ENCODE measurements at places on chromosomes 2 and 18.

GRCh38 chr2:170218931-170219330 lies 41.0 kb downstream of the MYO3B start:
- no peak for DNase-seq

- no peak for DNase-seq
These were observed 11.4 kb upstream of the TMEM18 start for GRCh38 chr2:688504-689076.

- DNase-seq = peak; percentile 62
These were observed 1.1 kb downstream of the CASP8 start for GRCh38 chr2:201261471-201261870.

DNA sequence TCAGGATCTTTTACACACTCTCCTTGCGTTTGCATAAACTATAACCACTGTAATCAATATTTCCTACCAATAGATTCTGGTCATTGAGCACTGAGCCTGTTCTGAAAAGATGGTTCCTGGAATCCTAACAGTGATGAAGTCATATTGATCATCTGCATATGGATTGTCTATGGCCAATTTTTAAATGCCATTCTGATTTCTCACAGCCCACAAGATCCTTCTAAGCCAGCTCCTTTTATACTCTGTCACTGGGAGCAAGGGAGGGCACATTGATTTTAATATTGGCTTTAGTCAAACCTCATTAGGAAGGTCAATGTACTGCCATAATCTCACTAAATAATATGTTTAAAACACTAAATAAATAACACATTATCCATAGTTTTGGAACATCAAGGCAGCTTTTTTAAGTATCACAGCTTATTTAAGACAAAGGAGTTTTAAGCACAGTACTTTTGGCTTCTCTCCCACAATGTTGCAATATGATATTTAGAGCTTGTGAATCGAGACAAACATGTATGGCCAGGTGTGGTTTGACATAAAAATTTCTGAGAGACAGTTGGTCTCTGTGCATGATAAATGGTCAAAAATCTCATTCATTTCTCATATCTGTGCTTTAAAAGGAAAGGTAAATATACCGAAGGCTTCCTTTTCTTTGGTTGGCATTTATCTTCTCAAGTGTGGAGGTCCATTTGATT lies 267.3 kb downstream of the MTX2 start:
- DNase-seq = no peak

DNA sequence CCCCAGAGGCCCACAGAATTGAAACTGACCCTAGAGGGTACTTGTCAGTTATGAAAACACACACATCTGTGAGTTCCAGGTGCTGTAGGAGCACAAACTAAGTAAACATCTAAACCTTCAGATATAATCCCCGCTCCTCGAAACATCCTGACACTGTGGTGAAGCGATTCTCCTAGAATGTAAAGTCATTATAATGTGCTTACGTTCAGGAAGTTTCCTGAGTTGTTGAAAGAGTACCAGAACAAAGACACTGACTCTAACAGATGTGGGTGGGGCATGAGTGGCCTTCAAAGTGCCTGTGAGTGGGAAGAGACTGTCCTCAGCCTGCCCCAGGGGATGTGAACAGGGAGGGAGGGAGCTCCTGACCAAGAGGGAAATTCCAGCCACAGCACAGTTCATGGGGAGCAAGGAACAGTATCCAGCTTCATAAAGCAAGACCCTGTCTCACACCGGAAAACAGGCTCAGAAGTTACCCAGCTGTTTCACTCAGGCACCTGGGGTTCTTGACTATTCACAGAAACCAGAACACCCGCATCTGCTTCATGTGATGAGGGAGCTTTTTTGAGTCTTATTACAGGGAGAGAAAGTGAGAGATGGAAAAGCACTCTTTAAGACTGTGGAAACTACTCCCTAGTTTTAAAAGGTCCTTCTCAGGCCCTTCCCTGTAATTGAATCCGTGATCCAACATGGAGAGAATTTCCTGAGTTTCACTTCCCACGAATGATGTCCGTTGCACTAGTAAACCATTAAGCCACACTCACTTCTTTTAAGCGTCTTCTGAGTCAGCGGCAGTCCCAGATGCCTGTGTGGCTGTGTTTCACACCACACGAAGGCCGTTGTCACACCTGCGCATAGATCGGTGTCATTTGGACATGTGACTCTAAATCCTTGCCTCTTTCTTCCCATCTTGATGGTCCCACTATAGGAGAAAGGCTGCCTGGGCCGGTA lies 88.6 kb upstream of the EML6 start:
- DNase-seq = no peak

DNA sequence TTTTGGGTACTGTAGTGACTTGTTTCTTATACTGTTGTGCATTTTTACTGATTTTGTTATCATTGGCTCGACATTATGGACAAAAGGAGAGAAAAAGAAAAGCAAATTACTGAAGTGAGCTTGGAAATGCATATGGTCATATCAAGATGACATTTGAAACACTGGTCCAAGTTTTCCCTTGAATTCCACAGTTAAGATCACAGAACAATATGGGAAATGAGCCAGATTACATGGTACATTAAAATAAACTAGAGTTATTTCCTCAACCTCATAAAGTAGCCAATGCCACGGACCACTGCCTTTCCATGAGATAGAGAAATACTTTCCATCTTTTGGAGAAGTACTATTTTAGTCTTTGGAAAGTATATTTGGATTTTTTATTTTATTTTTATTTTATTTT lies 62.0 kb upstream of the SGPP2 start:
- DNase-seq = no peak

- no peak for DNase-seq
These were observed 184.1 kb downstream of the MTCL1 start for GRCh38 chr18:8889489-8889888.

- DNase-seq = no peak
These were observed 144.1 kb upstream of the STK17B start for GRCh38 chr2:196315388-196316049.

DNA sequence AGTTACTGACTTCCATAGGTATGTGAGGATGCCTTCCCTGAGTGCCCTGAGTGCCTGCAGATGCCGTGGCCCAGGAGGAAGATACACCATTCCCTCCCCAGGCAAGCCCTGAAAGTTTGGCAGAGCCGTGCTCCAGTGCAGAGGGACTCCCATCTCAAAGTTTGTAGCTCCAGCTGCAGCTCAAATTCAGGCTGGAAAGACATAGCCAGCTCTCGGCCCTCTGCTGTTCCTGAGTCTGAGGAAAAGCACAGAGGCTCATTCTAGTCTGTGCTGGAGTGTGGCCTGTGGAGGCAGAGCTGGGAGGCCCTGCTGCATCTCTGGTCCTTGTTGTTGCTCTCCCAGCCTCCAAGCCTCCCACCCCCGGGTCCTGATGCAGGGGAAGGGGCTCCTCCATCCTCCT lies 15.9 kb upstream of the TPO start:
- DNase-seq = no peak

DNA sequence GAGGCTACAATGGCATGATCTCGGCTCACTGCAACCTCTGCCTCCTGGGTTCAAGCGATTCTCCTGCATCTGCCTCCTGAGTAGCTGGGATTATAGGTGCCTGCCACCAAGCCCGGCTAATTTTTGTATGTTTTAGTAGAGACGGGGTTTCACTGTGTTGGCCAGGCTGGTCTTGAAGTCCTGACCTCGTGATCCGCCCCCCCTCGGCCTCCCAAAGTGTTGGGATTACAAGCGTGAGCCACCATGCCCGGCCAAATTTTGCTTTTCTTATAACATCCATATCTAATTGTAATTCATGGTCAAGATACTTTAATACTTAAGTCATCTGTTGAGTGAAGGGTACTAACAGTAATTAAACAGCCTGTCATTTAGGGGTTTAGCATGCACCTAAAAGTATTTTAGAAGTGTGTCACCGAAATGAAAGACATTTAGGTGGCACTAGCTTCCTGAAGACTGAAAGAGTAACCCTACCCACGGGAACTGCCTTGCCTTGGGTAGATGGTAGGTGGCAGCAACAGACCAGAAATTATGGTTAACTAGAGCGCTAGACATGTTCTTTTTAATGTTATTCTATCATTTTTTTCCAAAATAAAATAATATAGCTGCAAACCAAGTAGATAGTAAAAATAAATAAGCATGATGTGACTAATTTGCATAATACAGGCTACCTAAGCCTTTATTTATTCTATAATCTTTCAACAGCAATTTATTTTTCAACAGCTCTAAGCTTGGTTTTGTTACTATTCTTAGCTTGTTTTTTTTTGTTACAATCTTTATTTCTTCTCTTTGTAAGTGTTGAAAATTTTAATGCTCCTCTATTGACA lies 8.6 kb upstream of the ACYP2 start:
- DNase-seq = no peak

DNA sequence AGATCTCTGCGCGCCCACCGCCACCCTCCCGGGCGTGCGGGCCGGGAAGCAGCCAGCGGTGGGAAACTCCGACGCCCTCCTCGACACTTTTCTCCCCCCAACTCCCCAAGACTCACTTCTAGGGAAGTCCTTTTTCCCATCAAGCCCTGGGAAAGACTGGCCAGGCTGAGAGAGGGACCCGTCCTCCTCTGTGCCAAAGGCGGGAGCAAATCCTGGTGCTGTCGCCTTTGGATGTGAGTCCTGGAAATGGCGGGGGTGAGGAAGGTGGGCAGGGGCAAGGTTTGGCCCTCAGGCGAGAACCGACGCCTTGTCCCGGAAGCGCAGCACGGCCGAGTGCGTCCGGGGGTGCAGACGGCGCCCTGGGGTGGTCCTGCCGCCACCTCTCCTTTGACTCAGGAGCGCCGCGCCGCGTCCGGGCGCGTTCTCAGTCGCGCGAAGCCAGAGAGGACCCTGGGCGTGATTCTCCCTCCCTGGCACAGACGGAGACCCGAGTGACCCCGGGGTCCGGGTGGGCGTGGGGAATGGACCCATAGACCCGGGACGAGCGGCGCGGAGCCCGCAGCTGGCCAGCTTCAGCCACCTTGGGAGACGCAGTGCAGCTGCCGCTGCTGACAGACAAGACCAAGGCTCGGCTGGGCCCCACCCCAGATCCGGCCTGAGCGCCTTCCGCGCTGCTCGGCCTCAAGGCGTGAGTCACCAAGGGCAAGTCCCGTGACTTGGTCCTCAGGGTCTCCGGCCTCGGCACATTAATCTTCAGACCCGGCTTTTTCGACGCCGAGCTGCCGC lies 3.5 kb upstream of the LBX2 start:
- peak; percentile 88 for DNase-seq

DNA sequence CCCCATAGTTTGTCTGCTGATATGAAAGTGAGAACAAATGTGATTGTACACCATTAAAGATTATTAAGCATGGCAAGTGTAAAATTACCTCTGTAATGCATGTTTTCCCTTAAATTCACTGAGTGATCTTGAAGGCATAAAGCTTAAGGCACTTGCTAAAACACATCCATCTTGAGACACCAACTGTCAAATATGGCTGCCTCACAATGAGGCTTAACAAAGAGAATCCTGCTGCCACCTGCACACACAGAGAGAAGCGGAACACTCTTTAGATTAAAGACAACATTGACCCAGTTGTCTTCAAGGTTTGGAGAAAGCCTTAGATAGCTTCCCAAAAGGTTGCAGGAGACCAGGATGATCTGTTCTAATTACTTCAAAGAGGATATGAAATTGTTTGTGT lies 803.6 kb upstream of the GYPC start:
- no peak for DNase-seq

DNA sequence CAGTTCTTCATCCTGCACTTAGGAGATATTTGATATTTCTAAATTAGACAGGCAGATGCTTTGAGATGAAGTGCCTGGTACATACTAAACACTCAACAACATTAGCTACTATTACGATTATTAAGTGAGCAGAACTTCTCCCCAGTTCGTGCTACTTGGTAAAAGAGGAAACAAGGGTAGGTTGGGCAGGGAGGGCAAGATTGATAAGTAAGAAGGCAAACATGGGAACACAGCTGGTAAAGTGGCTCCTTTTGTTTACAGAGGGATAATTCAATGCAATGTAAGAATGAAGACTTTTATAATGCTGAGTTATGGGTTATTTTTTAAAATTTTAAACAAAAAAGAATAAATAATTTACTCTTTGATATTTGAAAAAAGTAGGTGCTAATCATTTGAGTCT lies 15.9 kb upstream of the WIPF1 start:
- DNase-seq = no peak

- DNase-seq = no peak
These were observed 6.9 kb downstream of the PRKD3 start for GRCh38 chr2:37317746-37318145.

DNA sequence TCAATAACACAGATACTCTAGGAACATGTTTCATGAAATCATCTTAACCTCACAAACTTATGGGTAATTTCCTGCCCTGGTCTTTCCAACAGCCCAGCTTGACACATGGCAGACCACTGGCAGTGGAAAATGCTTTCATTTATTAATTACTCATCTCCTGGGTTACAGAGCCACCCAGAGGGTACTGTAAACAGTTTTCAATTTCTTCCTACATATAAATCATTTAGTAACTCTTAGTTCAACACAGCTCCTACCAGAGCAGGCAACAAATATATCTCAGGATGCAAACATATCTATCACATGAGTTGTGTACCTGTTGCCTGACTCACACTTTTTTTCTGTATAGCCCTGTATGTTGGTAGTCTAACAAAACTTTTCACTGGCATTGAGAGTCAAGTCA lies 99.2 kb upstream of the VRK2 start:
- DNase-seq = no peak

GRCh38 chr2:54473851-54474250 lies 17.7 kb downstream of the SPTBN1 start:
- DNase-seq = no peak

- no peak for DNase-seq
These were observed 439.5 kb upstream of the RAB12 start for GRCh38 chr18:8169722-8170121.

DNA sequence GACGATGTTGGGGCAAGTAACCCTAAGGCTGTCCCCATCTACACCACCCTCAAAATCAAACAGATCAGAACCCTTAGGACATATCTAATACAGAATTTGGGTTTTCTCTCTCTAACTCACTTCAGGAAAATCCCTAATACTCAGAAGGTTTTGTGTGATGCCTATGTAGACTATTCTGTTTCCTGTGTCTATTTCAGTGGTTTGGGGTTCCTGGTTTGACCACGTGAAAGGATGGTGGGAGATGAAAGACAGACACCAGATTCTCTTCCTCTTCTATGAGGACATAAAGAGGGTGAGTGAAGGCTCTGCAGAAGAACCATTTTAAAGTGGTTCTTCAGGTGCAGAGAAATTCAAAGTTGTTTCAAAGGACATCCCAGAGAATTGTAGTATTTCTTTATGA lies 16.3 kb downstream of the SULT1C2 start:
- DNase-seq = no peak

DNA sequence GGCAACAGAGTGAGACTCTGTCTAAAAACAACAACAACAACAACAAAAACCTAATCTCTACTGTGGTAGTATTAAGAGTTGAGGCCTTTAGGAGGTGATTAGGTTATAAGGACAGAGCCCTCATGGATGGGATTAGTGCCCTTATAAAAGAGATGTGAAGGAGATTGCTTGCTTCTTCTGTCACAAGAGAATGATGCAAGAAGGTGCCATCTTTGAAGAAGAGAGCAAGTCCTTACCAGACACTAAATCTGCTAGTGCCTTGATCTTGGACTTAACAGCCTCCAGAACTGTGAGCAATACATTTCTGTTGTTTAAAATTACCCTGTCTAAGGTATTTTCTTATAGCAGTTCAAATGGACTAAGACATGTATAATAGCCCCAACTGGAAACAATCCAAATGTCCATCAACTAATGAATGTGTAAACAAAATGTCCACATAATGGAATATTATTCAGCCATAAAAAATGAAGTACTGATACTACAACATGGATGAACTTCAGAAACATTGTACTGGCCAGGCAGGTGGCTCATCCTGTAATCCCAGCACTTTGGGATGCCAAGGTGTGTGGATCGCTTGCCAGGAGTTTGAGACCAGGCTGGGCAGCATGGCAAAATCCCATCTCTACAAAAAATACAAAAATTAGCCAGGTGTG lies 1.6 kb upstream of the ARHGEF33 start:
- no peak for DNase-seq

- no peak for DNase-seq
These were observed 49.3 kb downstream of the ST3GAL5 start for GRCh38 chr2:85839461-85839860.

Measured in natural killer cell treated with Interleukin-12 subunit alpha and Interleukin-12 subunit beta and Interleukin-15 and Interleukin-18, amount 100 ng/mL, for 72 hours (primary cell).